RPMI8226 (cell line): ENCODE measurements at places on chromosomes 7 and 10.

- DNase-seq = no peak
These were observed 255.2 kb upstream of the KLF14 start for GRCh38 chr7:130989101-130989795.

DNA sequence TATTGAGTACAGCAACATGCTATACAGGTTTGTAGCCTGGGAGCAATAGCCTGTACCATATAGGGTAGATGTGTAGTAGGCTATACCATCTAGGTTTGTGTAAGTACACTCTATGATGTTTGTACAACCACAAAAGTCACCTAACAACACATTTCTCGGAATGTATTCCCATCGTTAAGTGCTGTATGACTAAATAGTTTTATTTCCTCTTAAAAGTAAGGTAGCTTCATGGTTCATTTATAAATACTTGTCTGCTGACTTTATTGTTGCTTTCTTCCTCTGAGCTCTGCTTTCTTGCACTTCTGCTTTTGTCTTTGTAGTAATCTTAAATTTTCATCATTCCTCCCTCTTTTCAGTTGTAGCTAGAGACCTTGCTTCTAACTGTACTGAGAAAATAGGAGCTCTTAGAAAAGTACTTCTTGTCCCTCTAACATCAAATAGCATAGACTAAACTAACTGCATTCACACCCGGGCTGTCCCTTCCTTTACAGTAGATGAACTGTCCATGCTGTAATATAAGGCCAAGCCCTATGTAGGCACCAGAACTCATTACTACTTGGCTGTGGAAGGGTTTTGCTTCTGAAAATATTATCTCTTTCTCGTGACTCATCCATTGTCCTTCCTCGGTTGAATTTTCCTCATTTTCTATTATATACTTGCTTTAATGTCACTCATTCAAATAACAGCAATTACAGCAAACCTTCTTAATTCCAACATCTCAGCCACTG lies 55.4 kb upstream of the FAM3C start:
- DNase-seq = no peak

- no peak for DNase-seq
These were observed 300.2 kb downstream of the BAMBI start for GRCh38 chr10:28977518-28977917.

DNA sequence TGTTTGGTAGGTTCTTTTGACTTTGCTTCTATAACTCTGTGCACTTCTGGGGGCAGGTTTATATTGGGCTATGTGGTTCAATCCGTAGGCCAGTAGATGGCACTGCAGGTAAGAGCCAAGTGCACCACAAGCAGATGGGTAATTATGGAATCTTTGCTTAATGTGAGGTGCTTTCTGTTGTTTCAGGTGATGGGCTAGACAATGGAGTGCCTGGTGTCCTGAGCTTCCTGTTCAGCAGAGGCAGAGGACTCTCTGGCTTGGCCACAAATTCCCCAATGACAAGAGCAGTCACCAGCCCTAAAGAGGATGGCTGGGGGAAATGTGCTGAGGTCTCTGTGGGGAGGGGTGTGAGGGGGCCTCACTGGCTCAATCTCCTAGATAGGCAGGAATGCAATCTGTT lies 455.0 kb downstream of the CCSER2 start:
- DNase-seq = no peak

- DNase-seq = no peak
These were observed 68.9 kb upstream of the HDAC9 start for GRCh38 chr7:18426564-18427226.

DNA sequence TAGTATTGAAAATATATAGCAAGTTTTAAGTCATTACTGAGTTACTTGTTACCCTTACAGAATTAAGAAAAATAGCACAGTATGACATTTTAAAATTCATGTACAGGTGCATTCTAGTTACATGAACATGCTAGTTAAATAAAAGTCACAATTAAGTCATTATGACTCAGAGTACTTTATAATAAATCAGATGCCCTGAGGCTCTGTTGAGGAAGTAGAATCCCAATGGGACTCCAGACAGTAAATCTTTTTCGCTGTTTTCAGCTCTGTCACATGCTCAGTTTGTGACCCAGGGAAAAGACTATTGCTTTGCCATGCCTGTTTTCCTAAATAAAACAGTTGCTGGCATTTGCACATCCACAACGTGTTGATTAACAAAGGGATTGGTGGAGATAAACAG lies 21.0 kb downstream of the NUDT13 start:
- DNase-seq = no peak
